ENCODE measurements at places on chromosomes 2 and 18. TPM values are rescaled to one million over a fixed set of nuclear protein-coding genes. Genes with fewer than 3 reads are reported as not detected.

CFC1 gene
- total RNA-seq, result not detected

TMEM198 gene
- total RNA-seq, result 1.1 TPM

ZAP70 gene
- not detected for total RNA-seq

HOXD13 gene
- total RNA-seq, result not detected

TANC1 gene
- total RNA-seq, result 11.9 TPM

DSC3 gene
- total RNA-seq, result 0.09 TPM

SIX3 gene
- not detected for total RNA-seq

SMAD4 gene
- total RNA-seq, result 298 TPM

ANKRD30B gene
- total RNA-seq, result 2.7 TPM

EPHA4 gene
- total RNA-seq, result 13.9 TPM

TBR1 gene
- total RNA-seq, result not detected

ARHGAP25 gene
- 0.36 TPM for total RNA-seq
